Kidney epithelial cell (primary cell): ENCODE measurements at places on chromosomes 1 and 21. TPM values are rescaled to one million over a fixed set of nuclear protein-coding genes. Genes with fewer than 3 reads are reported as not detected.

Gene SLC9C2
- not detected in 2 replicates for total RNA-seq

Gene TPTE
- total RNA-seq = not detected in 2 replicates

Gene HAO2
- not detected in 2 replicates for total RNA-seq

Gene TSPEAR
- not detected in 2 replicates for total RNA-seq

Gene OR2T5
- total RNA-seq = not detected in 2 replicates

Gene FMO3
- not detected in 2 replicates for total RNA-seq

Gene RORC
- 0.17 TPM in 1 of 2 replicates, not detected in the other for total RNA-seq

Gene ZNF683
- not detected in 2 replicates for total RNA-seq

Gene ERRFI1
- 61.5 and 66.4 TPM in 2 replicates for total RNA-seq

Gene F13B
- total RNA-seq = not detected in 2 replicates

Gene PPP1R8
- total RNA-seq = 46.1 and 53.1 TPM in 2 replicates
